NCI-H1417 (cell line): ENCODE measurements at places on chromosomes 12 and 14.

GRCh38 chr12:117231750-117232149 lies 41.5 kb upstream of the FBXO21 start:
- DNase-seq, result no peak

GRCh38 chr12:119868992-119869391 lies 8.1 kb downstream of the CIT start:
- DNase-seq, result no peak

GRCh38 chr12:10960211-10960610 lies 21.1 kb upstream of the TAS2R14 start:
- no peak for DNase-seq

- peak; percentile 81 for DNase-seq
Measured at GRCh38 chr14:55580470-55581341, 699 bp downstream of the KTN1 start.

- DNase-seq, result no peak
Measured at GRCh38 chr14:105581551-105582341, 55.4 kb downstream of the TMEM121 start.
